CD4-positive, alpha-beta T cell treated with Interleukin-2 at 100 ng/mL for 4 hours (primary cell): ENCODE measurements at places on chromosomes 5 and 9.

GRCh38 chr5:355958-356357, 34.4 kb downstream of the AHRR start:
- DNase-seq: no peak

DNA sequence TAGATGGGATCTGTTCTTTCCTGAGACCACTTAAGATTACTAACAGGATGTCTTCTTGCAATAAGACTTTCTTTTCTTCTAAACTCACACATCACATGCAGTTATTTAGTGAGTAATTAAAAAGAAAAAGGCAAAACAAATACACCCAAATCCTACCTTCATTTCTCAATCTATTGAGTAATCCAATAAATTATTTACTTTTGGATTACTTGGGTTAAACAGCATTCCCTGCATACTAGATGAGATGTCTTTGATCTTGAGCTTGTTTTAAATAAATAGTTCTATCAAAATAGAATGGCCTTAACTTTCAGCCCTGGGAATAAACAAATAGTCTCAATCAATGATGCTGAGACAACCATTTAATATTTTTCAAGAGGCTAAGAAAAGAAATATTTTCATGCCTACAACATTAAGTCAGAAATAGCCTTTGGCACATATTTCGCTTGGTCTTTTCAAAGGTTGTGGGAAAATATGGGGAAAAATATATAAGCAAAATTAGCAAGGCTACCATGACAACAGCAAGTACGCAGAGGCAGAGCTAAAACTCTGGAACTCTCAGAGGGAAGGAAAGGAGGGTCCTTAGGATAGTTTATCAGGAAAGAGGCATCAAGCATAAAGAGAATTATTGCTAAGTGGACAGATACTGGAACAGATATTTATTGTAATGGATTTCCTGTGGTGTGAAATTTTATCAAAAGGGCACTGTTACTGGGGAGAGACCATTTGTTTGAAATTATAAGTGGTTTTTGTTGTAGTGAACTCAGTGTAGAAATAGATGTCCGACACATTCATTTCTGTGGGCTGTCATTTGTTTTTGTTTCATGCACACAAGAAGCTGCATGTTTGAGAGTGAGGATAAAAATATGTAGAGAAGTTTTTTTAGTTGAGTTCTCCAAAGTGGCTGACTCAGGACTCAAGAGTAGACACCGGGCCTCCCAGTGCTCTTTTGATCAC, 70.2 kb upstream of the CDH6 start:
- no peak for DNase-seq

- DNase-seq: no peak
Observed at GRCh38 chr5:174281855-174282254, 236.3 kb downstream of the NSG2 start.

DNA sequence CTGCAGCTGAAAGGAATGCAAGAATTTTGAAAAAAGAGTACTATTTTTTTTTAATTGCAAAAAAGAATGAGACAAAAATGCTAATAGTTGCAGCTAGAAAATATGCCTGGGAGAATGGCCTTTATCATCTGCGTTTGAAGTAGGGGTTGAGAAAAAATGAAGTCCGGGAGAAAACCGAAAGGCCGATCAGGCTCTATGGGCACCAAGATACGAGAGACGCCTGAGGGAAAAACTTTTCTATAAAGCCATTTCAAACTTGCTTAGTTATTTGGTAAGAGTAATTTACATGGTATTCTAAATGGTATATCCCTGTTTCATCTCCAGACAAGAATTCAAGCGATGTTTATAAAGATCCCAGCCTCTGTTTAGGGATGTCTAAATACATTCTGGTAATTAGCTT, 99.3 kb upstream of the EFNA5 start:
- no peak for DNase-seq

GRCh38 chr9:68973619-68974018, 40.3 kb downstream of the PRKACG start:
- DNase-seq: no peak
